ENCODE measurements at places on chromosomes 12 and 14.
A peak's percentile ranks its signal among the peaks of the same experiment; 100 is the strongest.

GRCh38 chr12:65911321-65911720 is 87.0 kb downstream of the HMGA2 start:
- no peaks in the 10 kb centered on the region for H3K36me3 ChIP-seq
- DNase-seq = no peak
- no peaks in the 10 kb centered on the region for H3K27me3 ChIP-seq
- no peaks in the 10 kb centered on the region for H3K4me1 ChIP-seq
- H3K4me3 ChIP-seq = no peak overlapping the region

DNA sequence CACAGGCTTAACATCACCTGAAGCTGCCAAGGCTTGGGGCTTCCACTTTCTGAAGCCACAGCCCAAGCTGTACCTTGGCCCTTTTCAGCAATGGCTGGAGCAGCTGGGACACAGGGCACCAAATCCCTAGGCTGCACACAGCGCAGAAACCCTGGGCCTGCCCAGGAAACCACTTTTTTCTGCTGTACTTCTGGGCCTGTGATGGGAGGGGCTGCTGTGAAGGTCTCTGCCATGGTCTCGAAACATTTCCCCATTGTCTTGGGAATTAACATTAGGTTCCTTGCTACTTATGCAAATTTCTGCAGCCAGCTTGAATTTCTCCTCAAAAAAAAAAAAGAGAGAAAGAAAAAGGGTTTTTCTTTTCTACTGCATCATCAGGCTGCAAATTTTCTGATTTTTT is 219.1 kb downstream of the RPL10L start:
- H3K36me3 ChIP-seq = no peaks in the 10 kb centered on the region
- no peak overlapping the region for H3K27ac ChIP-seq
- H3K4me1 ChIP-seq = no peaks in the 10 kb centered on the region
- no peak for DNase-seq

DNA sequence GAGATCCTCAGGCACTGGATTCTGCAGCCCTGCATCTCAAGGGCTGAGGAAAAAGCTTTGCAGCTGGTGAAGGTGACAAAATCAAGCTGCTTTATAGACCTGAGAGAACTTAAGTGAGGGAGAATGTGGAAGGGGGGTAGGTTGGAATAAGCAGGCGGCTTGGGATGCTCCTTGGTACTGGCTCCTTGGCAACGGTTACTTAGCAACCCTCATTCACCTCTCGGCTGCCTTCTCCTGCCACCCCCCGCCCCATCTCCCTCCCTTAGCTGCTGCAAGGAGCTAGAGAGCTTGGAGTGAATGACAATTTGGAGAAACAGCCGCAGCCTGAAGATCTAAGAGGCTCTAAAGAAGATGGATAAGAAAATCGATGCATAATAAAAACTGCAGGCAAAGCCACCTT is 44.1 kb upstream of the CISTR start:
- no peaks in the 10 kb centered on the region for H3K27me3 ChIP-seq
- H3K36me3 ChIP-seq = no peaks in the 10 kb centered on the region
- H3K4me1 ChIP-seq = no peaks in the 10 kb centered on the region
- peak; percentile 27 for DNase-seq

- no peak overlapping the region for H3K27ac ChIP-seq
- H3K36me3 ChIP-seq = no peaks in the 10 kb centered on the region
- no peak for DNase-seq
- no peak overlapping the region for H3K4me3 ChIP-seq
- no peaks in the 10 kb centered on the region for H3K27me3 ChIP-seq
These were observed 76.1 kb upstream of the HECTD1 start for GRCh38 chr14:31283578-31284252.
